HepG2 (cell line): ENCODE measurements at places on chromosomes 2 and 18. TPM values are rescaled to one million over a fixed set of nuclear protein-coding genes. Genes with fewer than 3 reads are reported as not detected.

DNA sequence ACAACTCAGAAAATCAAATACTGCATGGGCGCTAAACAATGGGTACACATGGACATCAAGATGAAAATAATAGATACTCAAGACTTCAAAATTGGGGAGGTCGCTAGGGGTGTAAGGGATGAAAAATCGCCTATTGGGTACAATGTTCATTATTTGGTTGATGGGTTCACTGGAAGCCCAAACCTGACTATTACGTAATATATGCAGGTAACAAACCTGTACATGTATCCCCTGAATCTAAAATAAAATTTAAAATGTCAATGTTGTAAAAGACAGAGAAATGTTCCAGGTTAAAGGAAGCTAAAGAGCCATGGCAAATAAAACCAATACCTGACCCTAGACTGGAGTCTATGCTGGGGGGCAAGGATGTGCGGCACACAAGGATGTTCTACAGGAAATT, 80.4 kb upstream of the CCBE1 start:
- no peak for DNase-seq

GRCh38 chr2:231900972-231901371, 25.2 kb downstream of the NPPC start:
- no peak for DNase-seq

- DNase-seq: no peak
Observed at GRCh38 chr18:56927786-56928185, 219.1 kb upstream of the BOD1L2 start.

DNA sequence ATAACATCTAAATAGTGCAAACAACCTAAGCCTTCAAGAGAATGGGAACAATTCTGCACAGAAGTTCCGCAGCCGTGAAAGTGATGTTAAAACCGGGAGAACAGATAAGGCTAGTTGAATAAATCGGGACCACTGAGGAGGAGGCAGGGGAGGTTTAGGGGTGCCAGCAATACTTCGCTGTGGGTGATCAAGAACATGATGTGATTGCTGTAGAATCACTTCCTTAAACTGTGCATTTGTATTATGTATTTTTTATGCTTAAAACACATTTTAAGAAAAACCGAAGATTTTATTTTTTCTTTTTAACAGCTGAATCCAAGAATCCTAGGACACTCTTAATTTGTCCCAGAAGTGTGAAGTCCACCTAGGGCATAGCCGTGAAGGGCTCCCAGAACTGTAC, 33.6 kb downstream of the TTC32 start:
- no peak for DNase-seq

DNA sequence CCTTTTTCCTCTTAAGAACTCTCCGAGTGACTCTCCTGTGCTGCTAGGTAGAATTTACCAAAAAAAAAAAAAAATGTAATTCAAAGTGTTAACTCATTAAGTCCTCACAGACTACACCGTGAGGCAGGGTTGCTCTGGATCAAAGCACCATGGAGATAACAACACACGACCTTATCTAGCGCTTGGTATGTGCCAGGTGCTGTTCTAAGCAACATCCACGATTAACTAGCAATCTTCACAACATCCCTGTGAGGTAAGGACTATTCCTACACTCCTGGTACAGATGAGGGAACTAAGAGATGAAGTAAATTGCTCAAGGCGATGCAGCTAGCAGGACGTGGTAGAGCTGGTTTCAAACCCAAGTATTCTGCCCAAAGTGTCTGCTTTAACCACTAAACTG, 1.8 kb downstream of the MOGAT1 start:
- DNase-seq: no peak

DNA sequence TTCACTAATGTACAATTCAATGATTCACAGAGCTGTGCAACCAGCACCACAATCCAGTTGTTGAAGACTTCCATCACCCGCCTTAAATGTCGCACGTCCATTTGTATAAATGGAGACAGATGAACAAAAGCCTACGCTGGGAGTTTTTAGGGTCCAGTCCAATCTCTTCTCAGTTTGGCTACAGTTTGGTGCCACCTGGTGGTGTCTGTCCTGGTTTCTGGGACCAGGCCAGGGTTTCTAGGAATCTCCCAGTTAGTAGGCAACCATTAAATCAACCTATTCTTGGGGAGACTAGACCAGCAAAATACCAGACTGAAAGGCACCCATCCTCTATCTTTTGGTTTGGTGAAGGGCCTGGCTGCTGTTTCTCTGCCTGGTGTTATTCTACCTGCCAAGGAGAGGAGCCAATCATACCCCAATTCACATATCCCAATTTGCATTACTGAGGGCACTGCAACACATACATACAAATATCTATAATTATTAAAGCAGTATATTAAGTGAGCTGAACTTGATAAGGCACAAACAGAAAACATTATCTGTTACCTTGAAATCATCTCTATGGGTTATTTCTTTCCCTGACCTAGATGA, 3.2 kb upstream of the DDX1 start:
- DNase-seq: peak; percentile 67

GRCh38 chr2:85971366-85971765, 82.6 kb upstream of the ST3GAL5 start:
- DNase-seq: no peak

- peak; percentile 89 for DNase-seq
Observed at GRCh38 chr2:216777637-216778273, 82.1 kb downstream of the TNP1 start.

DNA sequence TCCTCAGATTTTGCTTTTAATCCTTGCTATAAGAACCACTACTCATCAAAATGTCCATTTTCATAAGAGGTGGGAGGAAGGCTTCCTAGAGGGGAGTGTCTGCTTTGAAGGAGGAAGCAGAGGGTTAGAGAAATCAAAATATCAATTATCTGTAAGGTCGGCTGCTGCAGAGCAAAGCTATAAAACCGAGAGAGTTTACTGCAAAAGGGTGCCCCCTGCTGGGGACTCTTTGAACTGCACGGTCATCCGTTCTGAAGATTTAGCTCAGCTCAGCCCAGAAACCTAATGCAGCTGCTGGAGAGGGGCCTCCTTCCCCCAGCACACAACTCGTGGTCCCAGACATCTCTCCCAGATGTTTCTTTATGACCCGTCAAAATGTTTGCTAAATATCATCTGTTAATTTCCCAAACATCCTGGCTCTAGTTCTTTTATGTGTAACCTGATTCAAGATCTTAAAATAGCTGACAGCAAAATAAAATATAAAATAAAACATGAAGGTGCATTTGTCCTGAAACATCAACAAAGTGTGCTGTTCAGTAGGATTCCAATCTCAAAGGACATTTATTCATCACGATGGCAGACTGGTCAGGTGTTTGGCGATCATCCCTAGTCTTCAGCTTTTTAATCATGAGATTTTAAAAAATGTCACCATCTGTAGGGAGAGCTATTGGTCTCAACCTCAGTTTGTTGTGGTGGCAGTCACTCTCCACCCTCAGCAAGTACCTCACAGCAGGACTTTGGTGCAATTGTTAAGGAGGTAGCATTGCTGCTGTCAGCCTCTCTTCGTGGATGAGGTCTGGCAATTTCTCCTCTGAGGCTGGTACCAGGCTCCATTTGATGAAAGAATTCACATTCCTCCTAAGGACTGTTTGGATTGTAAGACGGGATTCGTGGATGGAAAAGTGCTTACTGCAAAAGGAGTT, 185.9 kb downstream of the MTX2 start:
- peak; percentile 58 for DNase-seq

DNA sequence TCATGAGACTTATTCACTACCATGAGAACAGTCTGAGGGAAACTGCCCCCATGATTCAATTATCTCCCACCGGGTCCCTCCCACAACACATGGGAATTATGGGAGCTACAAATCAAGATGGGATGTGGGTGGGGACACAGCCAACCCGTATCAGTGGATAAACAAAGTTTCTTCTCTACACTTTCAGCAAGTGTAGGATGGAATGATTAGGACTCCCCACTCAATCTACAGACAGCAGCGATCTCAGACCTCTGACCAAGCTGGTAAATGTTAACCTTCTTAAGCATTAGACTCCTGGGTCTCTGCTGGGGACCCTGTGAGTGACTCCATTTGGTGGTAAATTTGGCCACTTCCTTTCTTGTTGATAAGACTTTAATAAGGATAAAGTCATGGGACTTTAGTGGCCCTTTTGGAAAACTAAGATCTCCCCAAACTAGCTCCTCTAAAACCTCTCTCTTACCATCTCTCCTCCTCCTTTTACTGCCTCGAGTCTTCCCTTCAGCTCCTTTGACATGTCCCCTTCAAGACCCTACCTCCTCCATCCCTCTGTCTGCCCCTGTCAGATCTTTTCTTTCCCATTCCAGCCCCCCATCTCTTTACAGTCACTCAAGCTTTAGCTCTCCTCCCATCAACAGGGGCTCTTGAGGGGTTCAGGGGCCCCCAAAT, 71.9 kb downstream of the MYL12B start:
- DNase-seq: no peak

DNA sequence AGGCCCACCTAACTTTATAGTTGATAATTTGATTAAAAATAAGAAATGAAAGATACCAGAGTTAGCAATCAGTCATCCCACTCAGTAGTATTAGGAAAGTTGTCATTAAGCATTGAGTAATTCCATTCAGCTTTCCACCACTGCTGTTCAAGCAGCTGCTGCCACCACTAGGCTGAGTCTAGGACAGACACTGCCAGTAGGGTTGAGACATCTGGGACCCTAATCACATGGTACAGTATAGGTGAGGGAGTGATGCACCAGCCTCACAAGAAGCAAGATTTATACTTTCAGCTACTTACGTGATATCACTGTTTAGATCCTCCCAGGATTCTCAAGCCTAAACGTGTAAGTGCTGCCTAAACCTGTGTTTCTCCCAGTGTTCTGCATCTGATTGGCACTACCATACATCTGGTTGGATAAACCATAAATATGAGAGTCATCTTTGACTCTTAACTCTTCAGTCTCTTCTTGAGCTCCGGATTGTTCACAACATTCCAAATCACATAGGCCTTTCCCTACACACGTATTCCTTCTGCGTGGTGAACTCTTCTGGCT, 3.2 kb downstream of the UBXN4 start:
- DNase-seq: peak; percentile 70

- DNase-seq: no peak
Observed at GRCh38 chr2:134258684-134259388, 5.0 kb downstream of the MGAT5 start.

DNA sequence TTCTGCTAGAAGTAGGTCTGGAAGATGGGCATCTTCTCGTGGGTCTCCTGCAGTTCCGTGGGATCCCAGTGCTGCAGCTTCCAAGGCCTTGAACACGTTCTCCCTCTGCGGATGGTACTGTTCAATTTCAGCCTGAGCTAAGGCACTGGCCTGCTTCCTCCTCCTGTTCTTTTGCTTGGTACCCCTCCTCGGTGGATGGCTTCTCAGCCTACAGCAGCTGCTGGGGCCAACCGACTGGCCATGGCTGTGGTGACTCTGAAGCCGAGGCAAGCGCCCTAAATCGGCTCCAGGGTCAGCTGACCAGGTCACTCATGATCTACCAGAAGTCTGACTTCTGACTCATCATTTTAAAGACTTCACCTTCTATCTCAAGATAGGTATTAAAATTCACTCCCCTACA, 150.2 kb downstream of the NBAS start:
- no peak for DNase-seq

- peak; percentile 31 for DNase-seq
Observed at GRCh38 chr18:23585007-23585871, 1.1 kb downstream of the NPC1 start.

GRCh38 chr2:240836781-240837467, 16.9 kb upstream of the KIF1A start:
- DNase-seq: no peak

DNA sequence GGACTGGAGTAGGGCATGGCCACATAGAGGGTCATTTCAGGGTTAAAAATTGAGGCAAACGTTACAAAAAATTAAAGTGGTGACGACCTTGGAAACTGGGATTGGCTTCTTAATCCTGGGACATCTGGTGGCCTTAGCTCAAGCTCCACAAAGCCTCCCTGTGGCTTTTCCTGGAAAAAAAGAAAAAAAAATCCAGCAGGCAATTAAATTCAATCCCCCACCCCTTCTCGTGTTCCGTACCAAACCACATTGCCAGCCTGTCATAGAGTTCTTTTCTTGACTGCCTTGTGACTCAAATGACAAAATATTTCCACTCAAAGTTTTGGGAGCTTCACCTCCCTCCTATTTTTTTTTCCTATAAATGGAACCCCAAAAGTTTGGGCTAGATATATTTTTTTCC, 195.6 kb downstream of the HRH4 start:
- DNase-seq: no peak

The NEU2 gene
- not detected in 2 replicates for polyA plus RNA-seq

The ASIC4 gene
- polyA plus RNA-seq: 0.03 TPM in 2 replicates

The TBR1 gene
- polyA plus RNA-seq: 0.03 TPM in 1 of 2 replicates, not detected in the other

The B3GNT7 gene
- 0.04 and 0.12 TPM in 2 replicates for polyA plus RNA-seq

The ARHGEF33 gene
- 0.03 and 0.04 TPM in 2 replicates for polyA plus RNA-seq

The BIRC6 gene
- polyA plus RNA-seq: 64.8 and 65.6 TPM in 2 replicates

The RGPD3 gene
- polyA plus RNA-seq: 0.05 and 0.13 TPM in 2 replicates

The TRIM43 gene
- not detected in 2 replicates for polyA plus RNA-seq

The ANKRD36B gene
- 5.5 and 7.3 TPM in 2 replicates for polyA plus RNA-seq
